Fibroblast of skin of left quadriceps (primary cell): ENCODE measurements at places on chromosomes 2 and 18.

- DNase-seq, result peak; percentile 51
Measured at GRCh38 chr2:102025016-102025501, 33.3 kb downstream of the IL1R2 start.

DNA sequence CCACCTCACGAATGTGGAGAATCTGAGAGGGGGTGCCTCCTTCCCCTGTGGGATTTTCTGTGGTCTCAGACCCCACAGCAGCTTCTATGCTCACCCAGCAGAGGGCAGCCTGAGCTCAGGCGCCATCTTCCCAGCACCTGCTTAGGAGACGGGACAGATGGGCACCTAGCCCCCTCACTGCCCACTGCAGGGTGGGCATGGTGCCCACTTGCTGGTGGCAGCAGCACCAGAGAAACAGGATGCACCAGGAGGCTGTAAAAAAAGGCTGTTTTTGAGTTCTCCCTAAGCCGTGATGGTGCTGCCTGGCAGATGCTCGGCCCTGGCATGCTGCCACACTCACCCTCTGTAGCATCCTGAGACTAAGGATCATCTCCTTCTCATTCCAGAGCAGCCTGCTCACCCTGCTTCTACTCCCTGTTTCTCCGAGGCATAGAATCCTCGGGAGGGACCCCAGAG is 19.1 kb upstream of the SLC20A1 start:
- peak; percentile 57 for DNase-seq

- no peak for DNase-seq
Measured at GRCh38 chr2:68714866-68715265, 19.7 kb upstream of the ARHGAP25 start.

DNA sequence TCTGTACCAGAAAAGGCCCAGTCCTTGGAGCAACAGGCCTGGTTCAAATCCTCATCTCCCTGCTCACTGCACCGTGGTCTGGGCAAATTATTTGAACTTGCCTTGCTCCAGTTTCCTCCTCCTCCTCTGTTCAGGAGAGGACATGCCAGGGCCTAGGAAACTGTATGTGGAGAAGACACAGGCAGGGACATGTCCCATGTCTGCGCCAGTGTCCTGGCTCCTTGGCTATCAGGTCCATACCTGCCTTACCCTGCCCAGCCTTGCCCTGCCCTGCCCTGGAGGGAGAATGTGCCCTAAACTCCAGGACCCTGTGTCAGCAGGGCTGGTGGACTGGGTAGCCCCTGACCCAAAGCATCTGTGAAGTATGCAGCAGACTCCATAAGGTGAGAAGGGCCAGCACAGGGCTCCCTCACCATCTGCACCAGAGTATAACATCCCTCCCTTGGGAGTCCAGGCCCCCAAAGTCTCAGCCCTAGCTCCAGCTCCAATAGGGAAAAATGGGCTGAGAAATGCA is 165.3 kb downstream of the GALNT1 start:
- DNase-seq, result no peak

DNA sequence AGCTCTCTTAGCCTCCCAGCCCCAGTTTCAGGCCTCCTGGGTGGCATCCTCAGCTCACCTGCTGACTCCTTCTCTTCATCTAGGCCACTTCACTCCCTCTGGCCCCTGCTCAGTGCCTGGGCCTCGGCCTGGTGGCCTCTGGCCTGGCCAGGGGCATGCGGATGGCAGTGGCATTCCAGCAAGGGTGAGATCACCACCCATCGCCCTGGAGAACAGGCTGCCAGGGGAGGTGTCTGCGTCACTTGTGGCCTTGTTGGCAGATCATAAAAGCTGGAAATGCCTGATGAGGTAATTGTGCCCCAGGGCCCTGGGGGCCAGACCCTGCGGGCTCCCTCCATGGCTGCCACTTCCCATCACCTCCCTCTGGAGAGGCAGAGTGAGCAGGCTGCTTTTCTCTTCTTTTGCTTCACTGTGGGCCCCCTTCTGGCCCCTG is 72.5 kb upstream of the SMAD2 start:
- DNase-seq, result no peak

GRCh38 chr2:190679813-190680591 is 31.1 kb downstream of the NAB1 start:
- DNase-seq, result no peak

DNA sequence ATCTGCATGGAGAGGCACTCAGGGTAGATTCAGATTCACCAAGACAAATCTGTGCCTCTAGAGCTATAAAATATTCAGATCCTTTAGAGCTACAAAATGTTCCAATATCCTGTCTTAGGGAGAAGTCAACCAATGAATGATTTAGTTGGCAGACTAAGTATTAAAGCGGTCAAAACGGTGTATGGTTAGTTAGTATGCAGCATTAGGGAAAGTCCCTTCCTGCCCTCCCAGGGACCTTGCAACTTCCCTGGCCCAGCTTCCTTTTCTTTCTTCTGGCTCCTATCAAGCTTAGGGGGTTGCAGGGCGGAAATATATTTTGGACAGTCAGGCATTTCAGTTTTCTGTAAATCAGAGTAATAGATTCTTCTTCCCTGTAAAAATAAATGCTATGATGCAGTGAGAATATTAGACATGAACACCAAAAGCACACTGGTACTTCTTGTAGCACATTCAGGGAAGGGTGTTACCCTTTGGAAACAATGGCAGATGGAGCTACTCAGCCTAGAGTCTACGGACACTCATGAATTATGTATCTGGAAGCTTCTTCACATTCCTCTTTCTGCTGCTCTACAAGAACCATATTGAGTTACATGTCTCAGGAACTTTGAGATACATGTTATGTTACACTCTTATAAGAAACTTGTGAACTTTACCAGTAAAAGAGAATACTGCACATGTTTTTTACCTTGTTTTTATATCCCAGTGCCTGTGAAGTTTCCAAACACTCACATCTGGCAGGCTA is 45.7 kb downstream of the CCDC93 start:
- DNase-seq, result no peak

GRCh38 chr2:151056870-151057269 is 204.8 kb downstream of the RBM43 start:
- DNase-seq, result no peak

DNA sequence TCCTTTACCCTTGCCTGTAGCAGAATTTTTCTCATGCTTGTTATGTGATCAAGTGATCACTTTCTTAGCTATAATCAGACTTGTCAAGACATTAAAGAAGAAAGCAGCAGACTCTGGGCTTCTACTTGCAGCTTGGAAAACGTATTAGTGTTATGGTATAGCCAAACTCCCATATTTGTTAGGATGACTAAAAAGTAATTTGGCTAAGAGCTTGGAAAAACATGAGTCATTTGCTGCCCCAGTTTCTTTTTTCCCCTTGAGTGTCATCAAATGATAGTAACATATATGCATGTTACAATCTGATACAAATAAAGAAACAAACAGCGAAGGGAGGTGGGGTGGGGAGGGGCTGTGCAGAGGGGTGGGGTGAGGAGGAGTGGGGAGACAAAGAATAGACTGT is 155.5 kb downstream of the IKZF2 start:
- DNase-seq, result no peak

- peak; percentile 2 for DNase-seq
Measured at GRCh38 chr2:139805441-139805840, 1025.3 kb upstream of the NXPH2 start.
